ENCODE measurements at places on chromosomes 4 and X.
A peak's percentile ranks its signal among the peaks of the same experiment; 100 is the strongest.

DNA sequence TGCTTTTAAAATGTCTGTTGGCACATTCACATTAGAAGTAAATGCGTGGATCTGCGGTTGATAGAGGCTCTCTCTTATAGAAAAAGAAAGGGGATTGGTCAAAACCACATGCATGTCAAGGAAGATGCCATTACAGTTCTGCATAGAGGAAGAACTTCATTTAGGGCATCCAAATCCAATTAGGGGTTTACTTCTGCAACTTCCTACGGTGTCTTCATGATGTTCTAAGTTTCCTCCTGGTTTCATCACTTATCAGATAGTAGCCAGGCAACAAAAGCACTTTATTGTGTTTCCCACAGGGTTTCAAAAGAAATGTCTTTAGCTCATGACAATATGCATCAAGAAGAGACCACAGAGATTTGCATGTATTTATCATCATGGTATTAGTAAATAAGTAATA, 136.0 kb upstream of the HPGD start:
- no peak for DNase-seq

DNA sequence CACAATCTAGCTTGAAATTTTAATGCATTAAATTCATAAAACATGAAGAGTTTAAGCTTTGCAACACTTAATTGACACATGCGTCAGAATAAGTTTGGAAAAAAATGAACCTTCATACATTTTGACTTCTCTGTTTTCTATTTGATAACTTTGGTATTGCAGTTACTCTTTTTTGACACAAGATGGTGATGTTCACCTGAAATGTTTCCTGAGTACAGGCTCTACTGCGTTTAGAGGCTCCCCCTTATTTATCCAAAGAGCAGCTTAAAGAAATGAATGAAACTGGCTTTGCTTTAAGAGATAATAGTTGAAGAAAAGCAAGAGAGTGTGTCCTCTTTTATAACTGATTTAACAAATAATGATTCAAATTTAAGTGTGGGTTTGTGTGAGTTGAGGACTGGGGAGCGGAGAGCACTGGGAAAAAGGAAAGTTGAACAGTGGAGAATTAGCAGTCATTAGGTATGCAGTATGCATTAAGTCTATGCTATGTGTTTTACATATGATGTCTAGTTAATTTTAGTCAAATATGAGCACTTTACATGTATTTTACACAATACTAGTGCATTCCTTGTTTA, 180.6 kb upstream of the NUDT6 start:
- DNase-seq: peak; percentile 57

- no peak for DNase-seq
Observed at GRCh38 chrX:54615109-54615508, 85.1 kb downstream of the GNL3L start.

- DNase-seq: no peak
Observed at GRCh38 chr4:168528131-168528949, 31.5 kb downstream of the PALLD start.

GRCh38 chr4:67568820-67569219, 10.3 kb downstream of the STAP1 start:
- no peak for DNase-seq

GRCh38 chr4:165718660-165719059, 154.4 kb upstream of the TLL1 start:
- no peak for DNase-seq

DNA sequence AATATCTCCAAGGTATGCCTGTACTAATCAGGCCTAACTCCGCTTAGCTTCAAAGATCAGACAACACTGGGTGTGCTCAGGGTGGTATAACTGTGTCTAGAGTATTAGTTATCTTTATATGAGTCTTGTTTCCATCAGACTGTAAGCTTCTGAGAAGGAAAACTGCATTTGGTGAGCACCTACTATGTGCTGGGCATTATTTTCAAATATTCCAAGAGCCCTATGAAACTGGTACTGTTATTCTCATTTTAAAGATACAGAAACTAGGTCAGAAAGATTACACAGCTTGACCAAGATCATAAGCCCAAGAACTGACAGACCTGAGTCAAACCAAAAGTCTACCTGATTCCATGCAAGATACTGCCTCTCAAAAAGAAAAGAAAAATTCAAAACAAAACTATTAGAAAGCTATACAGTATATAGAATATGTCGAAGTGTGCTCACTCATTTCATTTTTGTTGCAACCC, 44.4 kb downstream of the LRBA start:
- no peak for DNase-seq

Data from AG08396 (cell line).